Stimulated activated CD4-positive, alpha-beta T cell treated with anti-CD3 and anti-CD28 coated beads, Interleukin-4, amount 100 ng/mL, for 1 hour (primary cell): ENCODE measurements at places on chromosomes 5 and 9.

GRCh38 chr5:135429301-135430134 lies 17.6 kb downstream of the DCANP1 start:
- no peak for DNase-seq

DNA sequence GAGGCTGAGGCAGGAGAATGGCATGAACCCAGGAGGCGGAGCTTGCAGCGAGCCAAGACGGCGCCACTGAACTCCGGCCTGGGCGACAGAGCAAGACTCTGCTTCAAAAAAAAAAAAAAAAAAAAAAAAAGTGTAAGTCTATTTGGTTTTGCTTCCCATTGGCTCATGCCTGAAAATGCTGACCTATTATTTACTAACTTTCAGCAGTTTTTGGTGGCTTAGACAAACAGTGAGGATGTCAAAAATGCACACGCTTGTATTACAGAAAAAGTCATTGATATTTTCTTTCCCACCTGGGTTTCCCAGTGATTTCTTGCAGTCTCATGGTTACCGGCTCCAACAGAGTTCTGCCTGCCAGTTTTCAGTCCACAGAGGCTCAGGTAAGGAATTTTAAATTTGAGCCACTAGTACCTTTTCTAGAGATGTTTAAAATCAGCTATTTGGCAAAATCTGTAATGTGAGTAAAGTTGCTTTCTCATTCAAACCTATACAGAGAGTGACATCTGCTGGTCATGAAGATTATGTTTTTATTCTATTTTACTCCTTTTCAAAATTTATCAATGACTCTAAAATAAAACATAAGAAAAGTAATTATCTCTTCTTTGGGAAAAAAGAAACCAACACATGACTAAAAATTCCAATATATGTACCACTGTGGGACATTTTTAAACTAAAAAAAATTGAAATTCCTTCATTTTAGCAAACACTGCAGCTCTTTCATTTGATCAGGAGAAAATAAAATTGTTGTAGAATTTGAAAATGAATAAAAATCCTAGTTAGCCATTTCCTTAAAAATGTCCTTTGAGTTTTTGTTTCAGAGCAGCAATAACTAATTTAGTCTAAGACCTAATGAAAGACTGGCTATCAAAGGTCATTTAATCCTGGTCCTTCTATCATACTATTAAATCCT lies 8.8 kb downstream of the FAM200C start:
- DNase-seq = no peak

DNA sequence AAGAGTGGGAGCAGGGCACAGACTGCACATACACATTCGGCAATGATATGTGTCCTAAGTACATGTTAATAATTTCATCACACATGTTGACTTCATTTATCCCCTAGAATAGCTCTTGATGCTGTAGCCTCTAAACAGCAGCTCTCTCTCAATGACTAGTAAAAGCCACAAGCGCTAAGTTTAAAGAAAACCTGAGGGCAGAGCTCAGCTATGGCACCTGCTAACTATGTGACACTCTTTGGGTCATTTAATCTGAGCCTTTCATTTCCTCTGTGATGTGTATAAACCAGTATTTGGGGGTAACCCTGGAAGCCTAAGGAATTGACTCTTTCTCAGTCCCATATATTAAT lies 140.6 kb upstream of the MOCS2 start:
- DNase-seq = no peak

- DNase-seq = no peak
Observed at GRCh38 chr5:128956164-128956563, 9.1 kb upstream of the SLC27A6 start.

DNA sequence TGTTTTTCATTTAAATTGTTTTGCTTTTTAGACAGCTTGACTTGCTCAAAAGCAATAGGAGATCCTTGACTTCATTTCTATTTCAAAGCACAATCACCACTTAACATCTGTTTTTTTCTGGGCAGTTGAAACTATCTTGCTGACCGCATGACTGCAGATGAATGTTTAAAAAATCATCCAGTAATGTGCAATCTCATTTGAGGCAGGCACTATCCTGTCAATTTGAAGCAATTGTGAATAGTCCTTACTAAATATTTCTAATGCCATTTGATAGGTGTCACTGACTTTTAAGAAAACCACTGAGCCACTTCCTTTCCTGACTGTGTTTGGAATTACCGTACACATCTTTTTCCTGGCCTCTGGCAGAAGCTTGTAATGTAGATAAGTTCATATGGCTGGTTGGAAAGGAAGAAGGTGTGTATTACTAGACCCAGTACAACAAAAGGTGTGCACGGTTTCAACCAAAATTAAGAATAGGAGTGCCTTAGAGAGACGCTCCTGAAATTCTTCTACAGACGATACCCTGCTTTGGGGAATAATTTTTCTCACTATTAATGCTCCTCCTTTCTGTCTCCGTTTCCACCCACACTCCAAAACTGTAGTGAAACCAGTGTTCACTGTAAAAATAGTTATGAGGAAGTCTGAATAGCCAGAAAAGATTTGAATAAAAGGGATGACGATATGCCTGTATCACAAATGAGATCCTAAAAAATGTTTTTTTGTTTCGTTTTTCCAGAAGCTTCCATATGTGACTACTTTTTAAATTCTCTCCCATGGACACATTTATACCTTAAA lies 136.7 kb upstream of the MOCS2 start:
- no peak for DNase-seq

DNA sequence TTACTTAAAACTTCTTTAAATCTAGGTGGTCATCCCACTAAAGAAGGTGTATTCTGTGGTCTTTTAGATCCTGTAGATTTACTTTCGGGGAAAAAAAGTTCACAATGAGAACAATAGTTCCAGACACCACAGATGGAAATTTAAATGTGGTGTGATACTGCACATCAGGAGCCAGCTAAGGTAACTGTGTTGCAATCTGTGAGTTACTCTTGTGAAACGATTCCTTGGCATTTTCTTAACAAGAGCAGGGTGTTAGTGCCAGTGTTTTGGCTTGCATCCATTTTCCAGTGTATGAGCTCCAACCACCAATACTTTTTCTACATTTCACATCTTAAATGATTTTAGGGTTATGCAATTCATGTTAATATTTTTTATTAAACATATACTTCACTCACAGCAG lies 674.5 kb downstream of the CETN3 start:
- no peak for DNase-seq
